Sciatic nerve (tissue), 2 donors: ENCODE measurements at places on chromosomes 3 and 15.

GRCh38 chr3:147113293-147114044 is 292.9 kb downstream of the ZIC4 start:
- no peak for DNase-seq

DNA sequence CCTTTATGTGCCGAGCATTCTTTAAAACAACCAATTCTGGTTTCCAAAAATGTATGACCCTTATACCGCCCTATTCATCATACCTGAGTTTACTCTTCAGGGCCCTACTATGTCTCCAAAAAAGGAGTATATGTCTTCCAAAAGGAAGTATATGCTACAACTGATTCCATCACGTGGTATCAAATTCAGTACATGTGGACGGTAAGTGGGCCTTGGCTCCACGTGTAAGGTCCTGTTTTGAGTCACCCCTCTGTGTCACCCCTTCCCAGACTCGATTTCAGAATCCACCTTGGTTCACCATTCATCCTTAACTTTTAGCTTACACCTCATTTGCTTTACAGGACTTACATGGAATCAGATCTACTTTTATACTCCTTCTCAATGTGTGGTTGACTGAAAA is 37.8 kb downstream of the ABHD2 start:
- no peak for DNase-seq

GRCh38 chr15:69034352-69034751 is 19.9 kb downstream of the NOX5 start:
- DNase-seq = no peak

DNA sequence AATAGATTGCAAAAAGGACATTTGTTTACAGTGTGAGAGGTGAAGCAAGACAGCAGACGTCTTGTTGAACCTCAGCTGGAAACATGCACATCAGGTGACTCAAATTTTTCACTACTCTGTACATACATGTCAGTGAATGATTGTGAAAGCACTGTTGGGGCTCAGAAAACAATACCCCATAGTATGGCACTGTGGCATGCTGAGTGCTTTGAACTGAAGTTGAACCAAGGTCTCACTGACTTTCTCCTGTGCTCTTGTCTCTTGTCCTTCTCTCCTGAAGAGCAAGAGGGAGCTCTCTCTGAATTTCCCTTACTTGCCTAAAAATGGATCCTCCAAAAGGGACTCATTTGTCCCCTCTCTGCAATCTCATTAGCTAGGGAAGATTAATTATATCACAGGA is 24.5 kb upstream of the NEDD4 start:
- DNase-seq = no peak

GRCh38 chr3:99862208-99862607 is 44.5 kb downstream of the CMSS1 start:
- DNase-seq = no peak

DNA sequence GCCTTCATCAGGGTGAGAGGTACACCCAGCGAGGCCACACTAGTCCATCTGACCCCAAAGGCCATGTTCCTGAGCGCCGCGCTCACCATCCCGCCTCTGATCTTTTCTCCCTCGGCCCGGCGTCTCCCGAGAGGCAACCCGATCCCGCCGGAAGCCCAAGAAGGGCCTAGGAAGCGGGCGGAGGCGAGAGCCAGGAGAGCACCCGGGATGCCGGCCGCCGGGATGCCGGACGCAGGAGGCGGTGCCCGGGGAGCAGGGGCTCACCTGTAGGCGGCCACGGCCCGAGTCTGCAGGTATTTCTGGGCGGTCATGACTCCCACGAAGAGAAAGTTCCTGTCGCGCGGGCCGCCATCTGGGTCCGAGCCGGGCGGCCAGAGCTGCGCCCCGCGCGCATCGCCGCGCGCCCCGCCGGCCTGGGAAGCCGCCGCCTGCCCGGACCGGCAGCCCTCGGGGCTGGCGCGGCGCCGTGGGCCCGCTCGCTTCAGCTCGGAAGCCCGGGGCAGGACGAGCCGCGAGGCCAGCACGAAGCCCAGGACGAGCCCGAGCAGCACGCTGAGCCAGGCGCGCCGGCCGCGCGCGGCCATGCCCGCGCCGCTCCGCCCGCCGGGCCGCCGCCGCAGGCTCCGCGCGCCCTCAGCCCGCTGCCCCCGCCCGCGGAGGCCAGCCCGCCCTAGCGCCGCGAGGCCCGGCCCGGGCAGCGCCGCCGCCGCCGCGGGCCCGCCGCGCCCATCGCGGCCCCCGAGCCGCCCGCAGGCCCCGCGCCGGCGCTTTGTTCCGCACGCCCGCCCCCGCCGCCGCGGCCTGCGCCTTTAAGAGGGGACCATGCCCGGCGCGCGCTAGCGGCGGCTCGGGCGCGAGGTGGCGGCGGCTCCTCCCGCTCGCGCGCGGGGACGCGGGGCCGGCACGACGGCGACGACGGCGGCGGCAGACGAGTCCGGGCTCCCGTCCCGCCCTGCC is 697 bp downstream of the CHSY1 start:
- no peak for DNase-seq

GRCh38 chr15:58227706-58228543 is 89.7 kb downstream of the AQP9 start:
- peak; percentile 86 for DNase-seq

DNA sequence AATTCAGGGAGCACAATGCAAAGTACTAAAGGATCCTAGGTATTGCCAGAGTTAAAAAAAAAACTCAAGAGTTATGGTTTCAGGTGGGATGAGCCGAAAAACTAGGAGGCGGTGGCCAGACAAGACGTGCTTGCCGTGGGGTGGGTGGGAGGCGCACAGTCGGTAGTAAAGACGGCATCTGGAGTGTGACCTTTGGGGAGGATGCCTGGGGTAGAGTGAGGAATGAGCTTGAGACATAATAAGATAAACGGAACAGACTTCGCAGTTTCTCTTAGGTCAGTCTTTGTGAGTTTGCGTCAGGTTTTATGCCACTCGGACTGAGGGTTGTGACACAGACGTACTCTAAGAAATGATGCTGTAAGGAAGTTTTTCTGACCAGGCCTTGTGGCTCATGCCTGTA is 139.6 kb downstream of the LRRK1 start:
- no peak for DNase-seq

GRCh38 chr3:51354172-51354571 is 30.9 kb upstream of the MANF start:
- no peak for DNase-seq

DNA sequence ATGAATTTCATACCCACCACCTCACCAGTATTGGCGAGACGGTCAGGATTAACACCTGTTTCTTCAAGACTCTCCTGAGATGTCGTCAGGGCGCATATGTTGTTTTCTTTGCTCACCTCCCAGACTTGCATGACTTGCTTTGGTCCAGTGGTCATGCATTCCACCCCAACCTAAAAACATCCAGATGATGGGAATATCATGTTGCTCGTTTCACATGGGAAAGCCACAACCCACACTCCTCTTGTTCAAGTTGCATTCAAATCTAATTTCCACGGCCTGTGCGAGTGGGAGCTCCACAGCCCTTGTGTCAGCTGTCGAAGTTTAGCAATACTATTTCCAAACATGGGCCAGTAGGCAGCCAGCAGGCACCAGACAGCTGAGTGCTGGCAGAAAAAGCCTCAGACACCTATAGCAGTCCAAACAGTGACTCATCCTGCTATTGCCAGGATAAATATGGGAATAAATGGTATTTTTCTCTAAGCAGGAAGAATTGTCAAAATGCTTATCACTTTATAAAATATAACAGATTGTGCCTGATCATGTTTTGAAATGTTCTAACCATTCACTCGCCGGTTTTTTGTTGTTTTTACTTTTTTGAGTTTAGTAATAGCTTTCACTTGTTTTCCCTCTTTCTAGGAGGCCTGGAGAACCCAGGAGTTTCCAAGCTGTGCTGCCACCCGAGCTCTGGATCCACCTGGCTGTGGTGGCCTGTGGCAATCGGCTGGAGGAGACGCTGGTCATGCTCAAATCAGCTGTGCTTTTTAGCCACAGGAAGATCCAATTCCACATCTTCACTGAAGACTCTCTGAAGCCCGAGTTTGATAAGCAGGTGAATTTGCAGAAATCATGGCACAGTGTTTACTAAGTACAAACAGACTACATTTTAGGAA is 20.1 kb downstream of the GXYLT2 start:
- DNase-seq = no peak

- DNase-seq = no peak
These were observed 13.4 kb upstream of the ZBTB47 start for GRCh38 chr3:42640129-42640528.

DNA sequence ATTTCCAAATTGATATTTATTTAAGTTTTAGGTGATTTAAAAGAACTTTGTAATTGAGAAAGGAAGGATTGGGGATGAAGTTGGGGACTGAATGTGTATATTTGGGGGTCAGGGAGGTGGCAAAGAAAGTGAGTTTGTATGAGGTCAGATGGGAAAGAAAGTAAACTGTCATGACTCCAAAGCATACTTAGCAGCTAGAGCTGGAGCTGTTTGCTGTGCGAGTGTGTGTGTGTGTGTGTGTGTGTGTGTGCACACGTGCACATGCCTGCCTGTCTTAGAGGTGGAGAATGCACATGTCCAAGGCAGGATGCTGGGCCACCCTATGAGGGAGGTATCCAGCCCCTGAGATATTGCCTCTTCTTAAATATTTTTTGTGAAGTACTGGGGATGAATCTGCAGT is 21.0 kb downstream of the BOC start:
- no peak for DNase-seq

DNA sequence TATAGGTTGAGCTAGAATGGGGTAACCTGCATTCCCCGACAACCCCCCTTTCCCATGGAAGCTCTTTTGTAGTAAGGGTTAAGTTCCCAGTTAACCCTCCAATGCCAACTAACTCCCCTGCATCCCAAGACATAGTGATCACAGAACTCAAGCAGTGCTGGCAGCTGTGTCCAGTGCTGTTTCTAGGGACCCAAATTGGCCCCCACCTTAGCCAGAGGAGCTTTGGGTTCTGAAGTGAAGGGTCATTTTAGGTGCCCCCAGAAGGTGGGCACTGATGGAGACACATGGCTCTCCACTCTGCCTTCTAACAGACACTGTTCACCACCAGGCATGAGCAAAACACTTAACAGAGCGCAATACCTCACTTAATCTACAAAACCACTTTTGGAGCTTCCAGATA is 7.1 kb downstream of the FBXL22 start:
- no peak for DNase-seq

- DNase-seq = peak; percentile 28
These were observed 46.3 kb upstream of the DLG1 start for GRCh38 chr3:197344582-197345318.

DNA sequence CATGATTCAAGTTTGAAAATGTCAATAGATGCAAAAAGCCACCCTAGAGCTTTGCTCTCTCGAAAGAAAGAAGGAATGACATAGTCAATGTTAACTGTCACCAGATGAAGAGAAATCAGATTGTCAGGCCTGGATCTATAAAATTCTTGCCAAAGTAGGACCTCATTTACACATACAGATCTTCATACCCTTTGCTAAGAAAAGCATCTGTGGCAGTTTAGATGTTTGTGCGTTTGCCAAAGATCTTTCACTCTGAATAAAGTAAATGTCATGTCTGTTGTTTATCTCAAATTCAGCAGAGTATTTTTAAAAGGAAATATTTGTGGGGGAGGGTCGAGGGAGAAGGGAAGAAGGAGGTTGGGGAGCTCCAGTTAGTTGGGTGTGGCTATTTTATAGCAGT is 119.4 kb downstream of the FEZF2 start:
- no peak for DNase-seq

DNA sequence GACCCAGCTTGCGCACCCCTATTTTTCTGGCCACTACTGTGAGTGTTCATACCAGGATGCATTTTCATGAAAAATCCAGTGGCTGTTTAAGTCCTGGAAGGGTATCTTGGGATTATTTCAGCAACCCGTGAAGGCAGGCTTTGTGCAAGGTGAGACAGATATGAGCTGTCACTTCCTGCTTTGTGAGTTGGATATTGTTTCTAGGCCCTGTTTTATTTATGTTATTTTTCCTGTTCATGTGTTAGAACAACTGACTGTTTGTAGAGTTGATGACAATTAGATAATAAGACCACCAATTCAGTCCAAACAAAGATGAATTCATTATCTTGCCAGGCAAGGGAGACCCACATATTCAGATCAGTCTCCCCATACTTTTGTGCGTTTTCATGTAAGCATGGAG is 42.5 kb downstream of the ZBTB38 start:
- no peak for DNase-seq

DNA sequence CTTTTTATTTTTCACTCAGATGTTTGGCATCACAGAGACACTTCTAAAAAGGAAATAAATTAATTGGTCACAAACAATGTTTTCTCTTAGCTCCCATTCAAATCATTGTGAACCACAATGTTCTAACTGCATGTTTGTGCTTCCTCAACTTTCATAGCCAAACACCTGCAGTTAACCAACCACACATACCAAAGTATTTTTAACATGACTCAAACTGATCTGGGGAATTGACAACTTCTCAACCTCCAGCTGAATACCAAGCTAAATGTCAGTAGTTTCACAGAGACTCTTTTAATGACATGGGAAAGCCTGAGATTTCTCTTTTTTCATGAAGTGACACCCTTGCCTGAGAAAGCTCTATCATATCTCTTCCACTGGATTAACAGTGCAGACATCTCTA is 217.9 kb upstream of the MME start:
- no peak for DNase-seq

GRCh38 chr3:134432236-134432635 is 53.5 kb downstream of the ANAPC13 start:
- DNase-seq = no peak

DNA sequence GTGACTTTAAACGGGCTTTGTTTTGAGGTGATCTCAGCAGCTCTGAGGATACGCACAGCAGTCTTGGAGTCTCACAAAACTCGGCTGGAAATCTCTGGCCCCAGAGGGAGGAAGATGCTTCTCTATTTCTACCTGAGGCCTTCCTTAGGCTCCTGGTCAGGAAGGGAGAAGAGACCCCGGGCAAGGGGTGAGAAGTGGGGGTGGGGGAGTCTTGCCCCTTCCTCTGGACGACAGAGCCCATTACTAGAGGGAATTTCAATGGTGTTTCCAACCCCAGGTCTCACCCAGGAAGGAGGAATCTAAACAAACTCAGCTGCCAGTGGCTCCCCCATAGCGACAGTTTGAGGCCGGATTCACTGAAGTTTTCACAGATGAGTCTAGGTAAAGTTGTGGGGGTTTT is 37.4 kb upstream of the PCSK6 start:
- no peak for DNase-seq

DNA sequence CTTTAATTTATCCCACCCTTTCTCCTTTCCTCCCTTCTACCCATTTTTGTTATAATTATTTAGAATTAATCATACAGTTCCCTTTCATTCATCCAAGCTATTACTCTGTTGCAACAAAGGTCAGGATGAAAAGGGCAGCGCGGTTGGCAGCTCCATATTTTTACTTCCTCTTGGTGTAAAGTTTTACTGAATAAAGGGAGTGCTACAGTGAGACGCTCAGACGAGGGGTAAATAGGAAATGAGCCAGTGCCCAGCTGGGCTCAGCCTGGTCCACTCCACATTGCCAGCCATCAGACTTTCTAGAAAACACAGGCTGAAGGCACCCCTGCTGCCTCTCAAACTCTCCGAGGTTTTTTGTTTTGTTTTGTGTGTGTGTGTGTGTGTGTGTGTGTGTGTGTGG is 21.9 kb upstream of the ZBTB38 start:
- DNase-seq = no peak

DNA sequence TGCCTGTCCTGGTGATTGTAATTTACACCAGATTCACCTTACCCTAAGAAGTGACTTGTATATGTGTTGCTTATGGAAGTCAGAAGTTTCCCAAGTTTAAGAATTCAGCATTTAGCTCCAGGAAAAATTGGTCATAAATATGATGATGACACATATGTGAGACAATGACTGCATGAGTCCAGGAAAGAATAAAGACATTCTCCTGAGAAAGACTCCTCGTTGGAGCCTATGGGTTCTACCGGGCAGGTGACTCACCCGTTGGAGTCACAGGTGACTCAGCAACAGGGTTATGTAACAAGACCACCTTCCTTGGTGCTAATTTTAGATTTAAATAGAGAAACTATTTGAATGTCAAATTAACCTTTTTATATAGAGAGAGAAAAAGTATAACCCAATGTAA is 662.4 kb downstream of the FHIT start:
- DNase-seq = no peak
